Stomach (tissue), 19 donors: ENCODE measurements at places on chromosomes 7 and 10. TPM values are rescaled to one million over a fixed set of nuclear protein-coding genes. Genes with fewer than 3 reads are reported as not detected.

The SFTPD gene
- 0.76 TPM for polyA plus RNA-seq

The NCF1 gene
- 6.6 TPM for polyA plus RNA-seq

The GPER1 gene
- polyA plus RNA-seq = 31.2 TPM

DNA sequence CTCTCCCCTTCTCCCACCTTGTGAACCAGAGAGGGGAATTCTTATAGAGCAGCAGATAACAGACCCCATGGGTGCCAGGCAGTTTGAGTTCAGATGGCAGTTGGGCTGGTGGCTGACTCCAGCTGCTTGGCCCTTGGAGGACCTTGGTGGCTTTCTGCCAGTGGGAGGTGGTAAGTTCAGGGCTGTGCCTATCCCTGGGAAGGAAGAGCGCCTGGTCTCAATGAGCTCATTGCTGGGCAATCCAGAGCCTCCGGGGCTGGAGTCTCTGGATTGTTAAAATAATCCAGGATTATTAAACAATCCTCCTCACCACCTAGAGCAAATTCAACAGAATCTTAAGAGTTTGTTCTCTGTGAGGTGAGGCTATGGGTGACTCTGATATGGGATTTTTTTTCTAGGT is 105.2 kb downstream of the FANK1 start:
- no peak overlapping the region for H3K4me3 ChIP-seq
- H3K27me3 ChIP-seq = no peaks in the 10 kb centered on the region
- no peak overlapping the region for H3K27ac ChIP-seq
- H3K36me3 ChIP-seq = no peaks in the 10 kb centered on the region
- H3K4me1 ChIP-seq = no peaks in the 10 kb centered on the region

DNA sequence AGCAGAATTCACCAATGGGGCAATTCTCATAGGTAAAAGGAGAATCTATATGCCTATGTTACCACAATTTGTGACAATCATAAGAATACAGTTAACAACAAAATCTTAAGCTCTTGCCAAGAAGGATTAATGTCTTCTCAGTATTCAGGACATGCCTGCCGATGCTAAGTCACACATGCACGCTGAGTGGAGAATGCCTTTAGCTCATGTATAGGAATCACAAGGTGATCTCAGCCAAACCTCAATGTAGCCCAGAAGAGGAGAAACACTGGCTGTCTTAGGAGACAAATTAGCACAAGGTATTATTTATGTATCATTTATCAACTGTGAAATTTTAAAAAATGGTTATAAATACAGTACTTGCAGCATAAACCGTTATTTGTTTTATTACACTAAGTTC is 2.7 kb downstream of the HTR7 start:
- no peak overlapping the region for H3K27ac ChIP-seq
- no peaks in the 10 kb centered on the region for H3K36me3 ChIP-seq
- peaks cover 37% of the 10 kb centered on the region for H3K27me3 ChIP-seq
- DNase-seq = no peak
- no peak overlapping the region for H3K4me3 ChIP-seq

- no peaks in the 10 kb centered on the region for H3K27me3 ChIP-seq
- H3K4me3 ChIP-seq = no peak overlapping the region
- H3K4me1 ChIP-seq = peaks cover 24% of the 10 kb centered on the region
- no peak for DNase-seq
- H3K27ac ChIP-seq = no peak overlapping the region
- no peaks in the 10 kb centered on the region for H3K36me3 ChIP-seq
Measured at GRCh38 chr7:7773334-7774309, 55.2 kb upstream of the RPA3 start.

The YAE1 gene
- 29.4 TPM for polyA plus RNA-seq

- no peaks in the 10 kb centered on the region for H3K36me3 ChIP-seq
- H3K27ac ChIP-seq = no peak overlapping the region
- DNase-seq = no peak
- H3K4me1 ChIP-seq = no peaks in the 10 kb centered on the region
- no peaks in the 10 kb centered on the region for H3K27me3 ChIP-seq
- H3K4me3 ChIP-seq = no peak overlapping the region
Measured at GRCh38 chr10:59126261-59126660, 50.2 kb upstream of the PHYHIPL start.

The AKR1B15 gene
- polyA plus RNA-seq = 1.8 TPM

- no peak overlapping the region for H3K4me3 ChIP-seq
- no peaks in the 10 kb centered on the region for H3K36me3 ChIP-seq
- H3K27me3 ChIP-seq = peaks cover 54% of the 10 kb centered on the region
- peaks cover 6% of the 10 kb centered on the region for H3K4me1 ChIP-seq
Measured at GRCh38 chr7:155349601-155350331, 52.1 kb downstream of the INSIG1 start.

DNA sequence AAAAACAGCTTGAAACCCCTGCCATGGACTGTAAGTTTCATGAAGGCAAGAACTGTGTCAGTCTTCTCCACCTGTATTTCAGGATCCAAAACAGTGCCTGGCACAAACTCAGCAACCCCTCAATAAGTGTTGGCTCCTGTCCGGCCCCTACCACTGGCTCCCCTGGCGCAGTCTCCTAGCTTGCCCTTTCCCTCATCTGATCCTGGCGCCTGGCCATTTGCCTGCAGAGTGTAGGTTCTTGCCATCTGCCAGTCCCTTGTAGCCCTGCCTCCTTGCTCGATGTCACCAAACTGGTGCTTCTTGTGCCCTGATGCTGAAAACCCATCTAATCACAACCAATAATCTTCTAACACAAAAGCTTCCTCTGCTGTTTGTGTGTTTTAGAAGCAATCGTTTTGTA is 60.4 kb downstream of the LGI1 start:
- no peak overlapping the region for H3K27ac ChIP-seq
- H3K4me1 ChIP-seq = no peaks in the 10 kb centered on the region
- H3K36me3 ChIP-seq = no peaks in the 10 kb centered on the region

GRCh38 chr10:116670706-116671105 is 50.0 kb downstream of the PNLIPRP2 start:
- no peaks in the 10 kb centered on the region for H3K4me1 ChIP-seq
- H3K4me3 ChIP-seq = no peak overlapping the region
- DNase-seq = no peak
- H3K27me3 ChIP-seq = no peaks in the 10 kb centered on the region

GRCh38 chr7:22726345-22726906 is 574 bp upstream of the IL6 start:
- peak overlapping the region; percentile 70 for H3K27ac ChIP-seq
- peaks cover 56% of the 10 kb centered on the region for H3K4me1 ChIP-seq
- peaks cover 12% of the 10 kb centered on the region for H3K27me3 ChIP-seq
- peak overlapping the region; percentile 36 for H3K4me3 ChIP-seq
- no peaks in the 10 kb centered on the region for H3K36me3 ChIP-seq
- DNase-seq = peak; percentile 69

The OPN1SW gene
- not detected for polyA plus RNA-seq

DNA sequence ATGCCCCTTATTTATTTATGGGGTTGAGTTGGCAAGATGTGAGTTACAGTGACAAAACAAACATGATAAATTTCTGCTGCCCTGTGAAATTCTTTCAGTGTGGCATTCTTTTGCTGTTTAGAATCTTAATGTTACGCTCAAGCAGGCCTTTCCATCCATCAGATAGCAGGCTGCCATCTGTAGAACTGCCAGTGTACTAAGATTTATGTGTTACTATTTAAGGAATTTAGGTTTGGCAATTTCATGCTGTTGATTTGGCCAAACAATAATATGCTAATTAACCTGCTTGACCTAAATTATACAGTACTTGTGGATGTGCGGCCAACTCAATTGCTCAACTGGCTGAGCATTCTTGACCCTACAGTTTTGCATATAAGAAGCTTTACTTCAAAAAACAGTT is 477.7 kb upstream of the TPK1 start:
- H3K36me3 ChIP-seq = no peaks in the 10 kb centered on the region
- DNase-seq = peak; percentile 23

- H3K4me1 ChIP-seq = peaks cover 25% of the 10 kb centered on the region
- H3K36me3 ChIP-seq = peaks cover 95% of the 10 kb centered on the region
- DNase-seq = no peak
- H3K27ac ChIP-seq = no peak overlapping the region
- H3K27me3 ChIP-seq = no peaks in the 10 kb centered on the region
- H3K4me3 ChIP-seq = no peak overlapping the region
Measured at GRCh38 chr10:103444478-103444877, 7.7 kb downstream of the CALHM2 start.

The ANKRD7 gene
- 1.3 TPM for polyA plus RNA-seq

The WEE2 gene
- polyA plus RNA-seq = not detected

GRCh38 chr7:122803323-122803722 is 82.9 kb downstream of the CADPS2 start:
- H3K27ac ChIP-seq = peak overlapping the region; percentile 26
- peaks cover 3% of the 10 kb centered on the region for H3K4me1 ChIP-seq
- H3K4me3 ChIP-seq = no peak overlapping the region
- no peak for DNase-seq
- no peaks in the 10 kb centered on the region for H3K27me3 ChIP-seq
- no peaks in the 10 kb centered on the region for H3K36me3 ChIP-seq

DNA sequence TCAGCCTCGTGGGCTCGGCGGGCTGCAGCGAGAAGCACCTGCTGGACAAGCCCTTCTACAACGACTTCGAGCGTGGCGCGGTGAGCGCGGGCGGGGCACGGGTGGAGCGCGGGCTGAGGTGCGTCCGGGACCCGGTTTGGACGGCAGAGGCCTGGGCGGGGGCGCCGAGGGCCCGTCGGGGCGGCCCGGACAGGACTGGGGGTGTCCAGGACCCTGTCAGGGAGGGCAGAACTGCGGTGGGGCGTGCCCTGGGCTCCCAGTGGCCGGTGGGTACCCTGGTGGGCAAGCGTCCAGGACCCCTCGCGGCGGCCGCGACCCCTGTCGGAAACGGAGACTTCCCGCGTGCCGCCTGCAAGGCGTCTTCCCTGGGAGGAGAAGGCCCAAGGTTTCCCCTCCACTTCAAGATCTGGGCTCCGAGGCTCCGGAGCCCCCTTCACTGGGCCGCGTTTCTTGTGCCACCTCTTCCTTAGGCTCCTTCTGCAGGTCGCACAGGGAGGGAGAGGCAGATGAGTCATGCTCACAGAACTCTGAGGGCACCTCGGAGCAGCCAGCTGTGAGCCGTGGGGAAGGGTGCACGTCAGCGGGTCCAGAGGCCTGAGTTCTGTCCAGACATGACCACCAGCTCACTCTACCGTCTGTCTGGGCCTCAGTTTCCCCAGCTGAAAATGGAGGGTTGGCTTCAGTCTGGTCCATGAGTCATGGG is 485 bp downstream of the ALOX5 start:
- H3K36me3 ChIP-seq = no peaks in the 10 kb centered on the region
- H3K27me3 ChIP-seq = peaks cover 58% of the 10 kb centered on the region
- peaks cover 49% of the 10 kb centered on the region for H3K4me1 ChIP-seq
- H3K4me3 ChIP-seq = peak overlapping the region; percentile 52
- H3K27ac ChIP-seq = peak overlapping the region; percentile 68

DNA sequence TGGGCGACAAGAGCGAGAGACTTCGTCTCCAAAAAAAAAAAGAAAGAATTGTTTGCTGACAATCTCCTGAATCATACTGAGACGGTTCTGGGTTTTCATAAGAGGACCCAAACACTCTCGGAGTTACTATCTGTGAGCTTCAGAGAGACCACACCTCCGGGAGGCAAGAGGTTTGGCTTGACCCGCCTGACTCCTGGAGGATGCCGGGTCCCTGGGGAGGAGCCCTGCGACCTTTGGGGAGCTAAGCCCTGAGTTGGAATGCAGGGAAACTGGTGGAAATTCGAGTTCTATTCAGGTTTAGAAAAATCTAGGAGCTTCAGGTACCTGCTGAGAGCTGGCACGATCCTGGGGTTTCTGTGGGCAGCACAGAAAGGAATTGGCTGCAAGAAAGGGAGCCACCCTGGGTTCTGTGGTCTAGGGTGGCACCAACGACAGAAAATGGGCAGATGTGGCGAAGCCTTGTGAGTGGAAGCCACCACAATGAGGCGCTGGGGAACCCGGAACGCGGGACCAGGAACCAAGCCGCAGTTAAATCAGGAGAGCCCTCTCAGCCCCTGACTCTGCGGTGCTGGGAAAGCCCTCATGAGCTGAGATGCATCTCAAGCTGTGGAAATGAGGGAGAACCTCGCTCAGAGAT is 21.9 kb upstream of the GATAD1 start:
- peak; percentile 6 for DNase-seq
- H3K27me3 ChIP-seq = peaks cover 14% of the 10 kb centered on the region
- no peak overlapping the region for H3K27ac ChIP-seq
- H3K4me3 ChIP-seq = no peak overlapping the region

The CRHR2 gene
- not detected for polyA plus RNA-seq

GRCh38 chr7:111392294-111392693 is 170.0 kb downstream of the IMMP2L start:
- H3K27me3 ChIP-seq = no peaks in the 10 kb centered on the region
- no peaks in the 10 kb centered on the region for H3K4me1 ChIP-seq
- H3K27ac ChIP-seq = no peak overlapping the region
- H3K36me3 ChIP-seq = no peaks in the 10 kb centered on the region

The HOXA9 gene
- 0.25 TPM for polyA plus RNA-seq

The GCK gene
- polyA plus RNA-seq = 1.9 TPM

The GNAT3 gene
- polyA plus RNA-seq = not detected
